ENCODE measurements at places on chromosomes 7 and 10.

DNA sequence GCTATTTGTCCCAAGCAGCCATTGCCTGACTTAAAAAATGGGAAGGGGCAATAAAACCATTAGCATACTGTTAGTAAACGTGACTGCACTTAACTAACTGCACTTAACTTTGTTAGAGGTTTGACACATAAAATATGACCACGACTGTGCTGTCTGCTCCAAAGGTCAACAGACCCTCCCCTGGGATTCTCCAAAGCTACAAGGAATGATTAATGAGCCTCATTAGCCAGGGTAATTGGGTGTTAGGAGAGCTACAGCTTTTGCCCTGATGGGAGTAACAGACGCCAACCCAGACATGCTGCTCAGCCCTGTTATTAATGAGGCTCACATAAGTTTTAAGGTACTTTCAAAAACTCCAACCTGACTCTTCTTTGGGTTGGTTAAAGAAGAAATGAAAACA lies 129.4 kb upstream of the PLPP4 start:
- DNase-seq = no peak

DNA sequence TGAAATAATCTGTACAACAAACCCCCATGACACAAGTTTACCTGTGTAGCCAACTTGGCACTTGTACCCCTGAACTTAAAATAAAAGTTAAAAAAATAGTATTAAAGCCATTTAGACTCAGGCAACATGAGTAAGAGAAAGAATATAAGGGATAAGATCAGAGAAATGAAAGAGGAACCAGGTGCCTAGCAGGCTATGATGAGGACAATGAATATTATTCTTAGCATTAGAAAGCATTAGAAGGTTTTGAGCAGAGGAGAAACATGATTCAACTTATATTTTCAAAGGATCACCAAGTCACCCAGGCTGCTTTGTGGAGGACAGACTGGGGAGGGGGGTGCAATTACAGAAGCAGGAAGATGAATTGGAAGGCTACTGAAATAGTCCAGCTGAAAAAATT lies 48.1 kb upstream of the TES start:
- no peak for DNase-seq

DNA sequence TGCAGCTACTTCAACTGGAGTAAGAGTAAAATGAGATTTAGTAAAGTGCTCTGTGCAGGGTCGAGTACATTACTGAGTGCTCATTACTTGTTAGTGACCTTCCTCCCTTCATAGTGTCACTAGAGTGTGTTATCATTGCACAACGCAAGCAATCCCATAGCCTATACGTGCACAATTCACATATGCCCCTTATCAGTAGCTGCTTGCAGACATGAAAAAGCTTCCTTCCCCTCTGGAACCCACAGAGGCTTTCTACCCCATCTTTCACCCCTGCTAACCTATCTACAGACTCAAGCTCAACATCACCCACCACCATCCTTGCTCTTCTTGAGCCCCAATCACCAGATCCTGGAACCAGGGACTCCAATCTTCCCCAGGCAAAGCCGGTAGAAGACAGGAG lies 59.3 kb downstream of the C7orf25 start:
- DNase-seq = peak; percentile 8

- no peak for DNase-seq
Measured at GRCh38 chr10:112970021-112970420, 20.0 kb downstream of the TCF7L2 start.

GRCh38 chr10:116263870-116264655 lies 8.9 kb downstream of the GFRA1 start:
- DNase-seq = no peak

GRCh38 chr10:58588673-58589265 lies 76.1 kb downstream of the BICC1 start:
- DNase-seq = no peak

DNA sequence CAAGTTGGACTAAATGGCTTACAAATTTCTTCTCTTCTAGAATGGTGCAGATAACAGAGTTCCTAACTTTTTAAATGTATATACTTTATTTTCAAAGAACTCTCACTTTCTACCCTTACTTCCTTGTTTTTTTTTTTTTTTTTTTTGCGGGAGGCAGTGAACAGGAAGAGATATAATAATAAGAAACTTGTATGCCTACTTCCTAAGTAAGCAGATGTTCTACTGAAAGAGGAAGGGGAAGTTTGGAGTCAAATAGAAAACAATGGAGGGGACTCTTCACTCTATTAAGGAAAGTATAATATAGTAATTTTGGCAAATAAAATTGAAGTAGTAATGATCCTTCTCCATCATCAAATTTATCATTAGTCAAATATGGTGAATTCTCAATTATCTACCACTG lies 754.0 kb downstream of the KCNMA1 start:
- no peak for DNase-seq

GRCh38 chr10:53597835-53598251 lies 825.3 kb upstream of the MBL2 start:
- no peak for DNase-seq

DNA sequence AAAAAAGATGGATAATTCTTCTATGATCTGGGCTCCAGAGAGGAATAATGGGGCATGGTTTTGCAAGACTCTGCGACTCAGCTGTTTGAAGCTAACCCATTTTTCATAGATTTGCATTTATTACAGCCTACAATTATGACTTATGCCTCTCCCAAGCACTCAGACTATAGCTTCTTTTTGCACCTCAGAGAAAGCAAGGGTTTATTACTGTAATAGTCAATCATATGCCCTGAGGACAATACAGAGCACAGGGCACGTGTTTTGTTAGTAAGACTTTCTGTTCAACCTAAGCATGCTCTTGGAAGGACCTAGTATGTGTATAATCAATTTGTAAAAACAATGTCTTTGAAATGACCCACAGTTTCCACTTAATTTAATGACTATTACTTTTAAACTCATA lies 221.2 kb downstream of the PARD3 start:
- no peak for DNase-seq

Measured in hematopoietic multipotent progenitor cell treated with erythropoietin and hydrocortisone succinate and interleukin-3 and kit ligand, for 8 days (in vitro differentiated cells).